ENCODE measurements at places on chromosomes 12 and 14.

DNA sequence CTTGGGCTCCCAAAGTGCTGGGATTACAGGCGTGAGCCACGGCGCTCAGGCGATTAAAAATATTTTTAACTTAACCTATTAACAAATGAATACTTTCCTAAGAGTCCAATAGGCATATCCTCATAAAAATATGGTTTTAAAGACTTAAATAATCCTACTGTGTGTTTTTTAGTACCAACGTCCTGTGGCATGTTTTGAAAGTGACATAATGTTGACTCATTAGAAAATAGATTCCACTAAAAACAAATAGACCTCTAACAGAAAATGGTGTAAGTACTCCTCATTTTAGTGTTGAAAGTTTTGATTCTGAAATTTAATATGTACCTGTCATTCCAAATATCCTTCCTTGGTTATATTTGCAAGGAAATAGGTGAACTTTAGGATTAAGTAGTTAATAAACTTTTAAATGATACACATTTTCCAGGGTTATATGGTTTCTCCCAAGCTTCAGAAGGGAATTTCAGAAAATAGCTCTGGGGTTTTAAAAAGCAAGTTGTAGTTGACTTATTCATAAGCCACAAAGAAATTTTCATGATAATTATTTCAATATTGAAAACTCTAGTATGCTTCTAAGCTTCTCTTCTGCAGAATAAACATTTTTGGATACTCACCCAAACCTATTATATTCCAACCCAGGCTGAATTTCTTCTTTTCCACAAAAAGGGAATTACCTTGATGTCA, 12.1 kb upstream of the LUM start:
- DNase-seq = no peak

GRCh38 chr12:28059220-28059619, 86.7 kb upstream of the PTHLH start:
- DNase-seq = no peak

DNA sequence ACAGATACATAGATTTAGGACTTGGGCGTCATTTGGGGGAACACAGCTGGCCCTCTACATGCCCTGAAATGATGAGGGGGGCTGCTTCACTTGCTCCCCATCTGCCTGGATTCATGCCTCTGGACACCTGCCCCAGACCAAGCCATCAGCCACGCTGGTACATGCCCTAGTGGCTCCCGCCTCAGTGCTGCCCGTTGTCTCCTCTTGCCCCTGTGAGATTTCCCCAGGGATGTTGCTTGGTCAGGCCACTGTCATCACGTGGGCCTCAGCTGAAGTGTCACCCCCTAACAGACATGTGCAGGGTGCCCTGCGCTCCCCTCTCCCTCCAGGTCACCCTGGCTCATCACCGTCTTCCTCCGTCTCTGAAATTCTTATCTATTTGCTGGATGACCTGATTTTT, 157.5 kb downstream of the PIWIL1 start:
- DNase-seq = no peak

DNA sequence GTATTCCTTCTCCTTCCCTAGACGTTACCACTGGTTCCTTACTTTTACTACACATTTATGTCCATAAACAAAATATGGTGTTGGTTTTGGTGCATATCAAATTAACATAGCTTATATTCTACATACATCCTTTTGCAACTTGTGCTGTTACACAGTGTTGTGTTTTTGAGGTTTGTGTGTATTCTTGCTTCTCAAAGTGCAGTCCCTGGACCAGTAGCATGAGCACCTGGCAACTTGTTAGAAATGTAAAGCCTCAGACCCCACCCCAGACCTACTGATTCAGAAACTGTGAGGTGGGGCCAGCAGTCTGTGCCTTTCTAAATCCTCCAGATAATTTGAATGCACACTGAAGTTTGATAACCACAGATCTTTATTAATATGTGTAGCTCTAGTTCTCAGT, 65.9 kb downstream of the RNFT2 start:
- no peak for DNase-seq

Measured in GM19239 (cell line).